Psoas muscle (tissue), 8 donors: ENCODE measurements at places on chromosomes 2 and 18. TPM values are rescaled to one million over a fixed set of nuclear protein-coding genes. Genes with fewer than 3 reads are reported as not detected.

- DNase-seq, result no peak
Measured at GRCh38 chr18:53701697-53702096, 522.8 kb downstream of the MBD2 start.

DNA sequence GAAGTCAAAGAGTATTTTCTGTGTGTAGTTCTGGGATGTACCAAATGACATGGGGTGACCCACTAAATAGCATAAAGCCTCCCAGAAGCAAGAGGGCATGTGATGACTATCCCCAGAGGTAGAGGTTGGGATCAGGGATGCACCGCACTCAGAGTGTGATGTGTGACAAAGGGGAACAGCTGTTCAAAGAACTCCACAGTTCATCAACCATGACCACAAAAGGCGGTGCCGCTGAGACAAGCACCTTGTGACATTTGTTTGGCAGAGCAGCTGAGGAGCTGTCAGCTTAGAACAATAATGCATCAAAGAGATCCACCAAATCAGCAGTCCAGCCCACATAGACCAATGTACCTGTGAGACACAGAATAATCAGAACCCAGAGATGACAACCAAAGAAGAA is 81.3 kb downstream of the VWC2L start:
- no peak for DNase-seq

DNA sequence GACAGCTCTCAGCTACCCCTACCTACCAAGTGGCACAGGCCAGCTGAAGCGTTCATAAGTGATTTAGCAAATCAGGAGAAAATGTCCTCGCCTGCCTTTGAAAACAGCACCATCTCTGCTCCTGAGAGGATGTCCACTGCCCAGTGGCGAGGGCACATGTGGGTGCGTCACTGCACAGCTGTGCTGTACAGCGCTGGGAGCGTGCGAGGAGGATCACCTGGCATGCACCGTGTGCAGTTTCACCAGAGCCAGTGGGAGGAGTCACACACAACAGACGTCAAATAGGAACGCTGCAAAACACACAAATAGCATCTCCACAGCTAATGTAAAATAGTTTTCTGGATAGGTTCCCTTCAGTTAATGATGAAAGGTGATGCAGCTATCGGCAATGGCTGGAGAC is 154.1 kb downstream of the HDAC4 start:
- DNase-seq, result peak; percentile 90

- no peak for DNase-seq
Measured at GRCh38 chr2:30293303-30293921, 62.1 kb downstream of the LBH start.

GRCh38 chr18:31557446-31557845 is 34.2 kb upstream of the TTR start:
- no peak for DNase-seq

DNA sequence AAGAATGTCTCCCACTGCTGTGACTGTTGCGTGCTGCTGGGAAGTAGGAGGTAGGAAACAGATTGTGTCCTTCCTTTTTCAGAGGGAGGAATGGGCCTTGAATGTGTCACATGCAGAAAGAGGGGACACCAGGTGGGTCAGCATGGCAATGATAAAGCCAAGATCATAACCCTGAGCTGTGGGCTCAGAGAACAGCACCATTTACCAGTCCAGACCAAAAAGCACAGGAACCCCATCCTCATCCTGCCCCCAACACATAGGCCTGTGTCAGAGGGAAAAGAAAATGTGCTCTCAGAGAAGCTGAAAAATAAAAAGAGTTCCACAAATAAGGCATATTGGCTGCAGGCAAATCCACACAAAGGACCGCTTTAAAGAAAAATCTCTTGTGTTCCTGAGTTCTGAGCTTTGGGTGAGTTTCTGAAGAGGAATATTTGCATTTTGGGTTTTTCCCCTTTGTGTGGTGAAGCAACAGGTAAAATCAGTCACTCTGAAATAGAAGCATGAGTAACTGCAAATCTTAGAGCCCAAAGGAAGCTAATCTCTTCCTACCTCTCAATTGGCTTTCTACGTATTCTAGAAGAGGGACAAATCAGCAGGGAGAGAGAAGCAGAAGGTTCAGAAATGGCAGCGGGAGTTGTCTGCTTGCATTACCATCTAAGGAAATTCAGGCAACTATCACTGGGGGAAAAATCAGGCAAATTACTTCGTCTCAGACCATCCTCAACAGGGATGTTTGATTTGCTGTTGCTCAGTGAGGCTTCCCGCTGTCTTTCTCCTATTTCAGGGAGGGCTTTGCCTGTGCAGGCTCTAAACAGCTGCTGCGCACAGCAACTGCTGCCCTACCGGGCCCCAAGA is 106.8 kb downstream of the BCL11A start:
- no peak for DNase-seq

- no peak for DNase-seq
Measured at GRCh38 chr2:220148471-220149248, 521.2 kb downstream of the SLC4A3 start.

GRCh38 chr18:62767836-62768557 is 52.7 kb downstream of the PHLPP1 start:
- no peak for DNase-seq

GRCh38 chr2:215668378-215668775 is 232.5 kb upstream of the FN1 start:
- DNase-seq, result no peak

DNA sequence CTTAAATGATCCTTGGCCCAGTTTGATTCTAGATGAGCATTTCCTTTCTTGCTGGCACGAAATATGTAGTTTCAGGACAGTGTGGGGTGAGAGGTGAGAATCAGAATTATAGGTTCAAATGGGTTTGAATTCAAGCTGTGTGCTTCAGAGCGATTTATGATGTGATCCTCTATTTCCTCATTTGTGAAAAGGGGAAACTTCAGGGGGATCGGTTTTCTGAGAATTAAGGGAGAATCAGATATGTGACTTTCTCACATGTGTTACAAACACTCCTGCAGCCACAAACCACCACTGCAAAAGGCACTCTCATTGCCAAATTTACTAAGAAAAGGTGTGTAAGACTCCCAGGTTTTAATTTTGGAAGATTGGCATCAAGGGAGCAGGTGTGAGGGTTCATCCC is 24.4 kb downstream of the HK2 start:
- DNase-seq, result no peak

- DNase-seq, result no peak
Measured at GRCh38 chr18:61034580-61034979, 298.6 kb upstream of the CDH20 start.

GRCh38 chr18:6961331-6961730 is 156.3 kb downstream of the LAMA1 start:
- DNase-seq, result no peak

- DNase-seq, result no peak
Measured at GRCh38 chr2:55805686-55806085, 112.0 kb upstream of the PNPT1 start.

DNA sequence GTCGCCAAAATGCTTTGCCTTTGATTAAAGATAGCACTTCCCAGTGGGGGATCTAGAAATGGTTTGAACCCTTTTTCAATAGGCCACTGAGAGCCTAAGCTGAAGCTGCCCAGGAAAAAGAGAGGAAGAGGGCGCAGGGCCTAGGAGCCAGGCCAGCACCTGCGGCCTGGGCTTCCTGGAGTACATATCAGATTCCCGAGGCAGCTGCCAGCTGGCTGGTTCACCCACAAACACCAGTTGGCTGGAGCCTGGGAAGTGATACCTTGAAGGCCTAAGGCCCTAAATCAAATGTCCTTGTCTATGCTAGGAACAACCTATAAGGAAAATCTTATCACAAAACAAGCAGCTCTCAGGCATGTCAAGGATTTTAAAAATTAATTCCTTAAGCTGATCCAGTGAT is 37.1 kb downstream of the ANKRD44 start:
- DNase-seq, result peak; percentile 90

Gene POTEJ
- not detected for polyA plus RNA-seq

Gene LIPG
- polyA plus RNA-seq, result 0.62 TPM

Gene SMCHD1
- polyA plus RNA-seq, result 6.2 TPM

Gene APCDD1
- 6.3 TPM for polyA plus RNA-seq

Gene RAB10
- 76.5 TPM for polyA plus RNA-seq

Gene CAPN10
- 15.0 TPM for polyA plus RNA-seq
